ENCODE measurements at places on chromosomes 7 and 10.

DNA sequence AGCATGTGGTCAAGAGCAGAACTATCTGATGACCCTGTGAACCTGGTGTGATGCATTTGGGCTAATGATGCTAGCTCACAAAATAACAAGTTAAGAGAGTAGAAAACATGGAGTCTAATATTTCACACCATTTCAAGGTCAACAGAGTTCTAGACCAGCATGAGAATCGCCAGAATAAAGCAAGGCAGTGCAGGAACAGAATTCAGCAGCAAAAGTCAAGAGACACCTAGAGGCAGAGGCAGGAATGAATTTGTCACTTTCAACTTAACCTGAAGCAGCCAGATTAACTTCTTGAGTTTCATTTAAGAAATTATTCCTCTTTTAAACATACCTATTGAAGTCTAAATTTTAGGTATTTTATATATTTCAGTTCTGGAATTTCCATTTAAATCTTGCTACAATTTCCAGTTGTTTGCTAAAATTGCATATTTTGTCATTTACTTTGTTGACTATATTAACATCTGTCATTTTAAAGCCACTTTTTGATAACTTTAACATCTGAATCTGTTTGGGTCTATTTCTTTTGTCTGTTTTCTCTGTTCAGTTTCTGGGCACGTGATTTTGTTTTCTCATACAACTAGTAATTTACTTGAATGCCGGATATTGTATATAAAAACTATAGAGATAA, 44.2 kb upstream of the PRSS58 start:
- no peak for DNase-seq

GRCh38 chr7:76300166-76300731, 2.2 kb upstream of the HSPB1 start:
- no peak for DNase-seq

DNA sequence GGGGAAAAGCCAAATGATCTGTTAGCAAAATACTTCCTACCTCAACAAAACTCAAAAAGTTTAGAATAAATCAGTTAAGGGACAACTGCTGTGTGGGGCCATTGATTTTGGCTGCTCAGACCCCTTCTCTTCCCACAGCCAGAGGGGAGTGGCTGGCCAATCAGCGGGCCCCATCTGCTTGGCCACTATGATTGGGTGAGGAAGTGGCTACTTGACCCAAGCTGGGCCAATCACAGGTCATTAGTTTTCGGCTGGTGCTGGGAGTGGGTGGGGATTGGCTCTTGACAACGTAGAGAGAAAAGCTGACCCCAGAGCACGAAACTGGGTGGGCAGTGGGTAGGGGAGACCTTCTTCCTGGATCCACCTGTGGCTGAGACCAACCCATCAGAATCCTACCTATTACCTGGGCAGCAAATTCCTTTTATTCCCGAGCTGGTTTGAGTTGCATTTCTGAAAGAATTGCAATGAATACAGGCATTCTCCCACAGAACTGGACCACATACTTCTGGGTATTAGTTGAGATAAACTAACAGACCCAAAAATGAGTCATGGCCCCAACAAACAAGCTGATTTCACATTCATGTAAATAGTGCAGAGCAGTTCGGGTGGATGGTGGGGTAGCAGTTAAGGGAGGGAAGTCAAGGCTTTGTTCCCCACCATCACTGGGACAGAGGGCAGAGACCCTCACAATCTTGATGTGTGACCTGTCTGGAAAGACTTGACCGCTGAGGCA, 35.6 kb upstream of the HMX3 start:
- DNase-seq, result no peak

- DNase-seq, result no peak
Measured at GRCh38 chr7:158273138-158273651, 314.4 kb downstream of the PTPRN2 start.

GRCh38 chr7:152860310-152860709, 100.8 kb downstream of the ACTR3B start:
- DNase-seq, result no peak

DNA sequence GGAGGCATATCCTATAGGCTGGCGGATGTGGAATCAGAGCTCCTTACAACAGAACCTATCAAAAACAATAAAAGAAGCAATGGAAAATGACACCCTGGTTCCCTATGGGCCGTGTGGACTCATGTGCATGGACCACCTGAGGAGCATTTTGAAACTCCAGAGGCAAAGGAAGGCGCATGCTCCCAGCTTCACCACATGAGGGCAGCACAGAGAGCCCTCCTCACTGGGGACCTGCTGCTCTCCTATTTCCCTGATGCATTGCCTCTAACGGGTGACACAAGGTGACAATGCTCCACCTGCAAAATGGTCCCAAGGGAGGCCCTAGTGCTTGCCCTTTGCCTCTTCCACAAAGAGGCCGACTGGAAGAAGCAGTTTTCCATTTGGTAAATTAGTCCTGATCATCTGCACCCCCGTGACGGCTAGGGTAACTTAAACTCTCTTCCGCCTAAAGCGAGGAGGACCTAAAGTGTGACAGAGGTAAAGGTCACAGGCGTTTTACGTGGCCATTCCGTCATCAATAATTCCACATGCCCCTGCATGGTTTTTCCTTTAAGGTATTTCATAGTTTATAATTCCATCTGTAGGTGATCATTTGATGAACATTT, 67.7 kb downstream of the GPAM start:
- no peak for DNase-seq

GRCh38 chr10:107859065-107859464, 694.6 kb upstream of the SORCS1 start:
- no peak for DNase-seq

DNA sequence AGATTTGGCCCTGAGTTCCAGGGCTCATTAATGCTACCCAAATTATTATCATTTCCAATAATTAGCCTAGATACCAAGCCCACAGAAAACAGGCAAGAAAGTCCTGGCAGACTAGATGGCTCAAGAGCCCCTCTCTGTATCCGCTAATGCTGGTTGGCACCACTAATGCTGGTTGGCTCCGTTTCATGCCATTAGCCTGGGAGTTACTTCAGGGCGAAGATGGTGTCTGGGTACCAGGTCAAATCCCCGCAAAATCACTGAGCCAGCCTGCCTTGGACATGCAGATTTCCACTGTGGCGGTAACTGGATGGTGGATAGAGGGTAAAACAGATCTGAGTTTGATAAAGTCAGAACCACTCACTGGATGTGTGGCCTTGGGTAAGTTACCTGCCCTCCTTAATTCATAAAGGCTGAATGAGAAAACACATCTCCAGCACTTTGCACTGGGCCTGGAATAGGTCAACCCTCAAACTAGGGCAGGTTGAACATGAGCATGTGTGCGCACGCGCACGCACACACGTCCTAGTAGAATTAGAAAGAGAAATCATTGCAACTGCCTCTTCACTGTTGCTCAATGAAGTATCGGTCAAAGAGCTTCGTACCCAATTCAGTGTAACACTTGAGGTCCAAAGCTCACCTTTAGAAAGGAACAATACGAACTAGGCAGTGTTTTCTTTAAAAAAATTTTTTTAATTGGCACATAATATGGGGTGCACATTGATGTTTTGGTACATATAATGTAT, 91.5 kb downstream of the PRPF18 start:
- DNase-seq, result no peak

- no peak for DNase-seq
Measured at GRCh38 chr10:18476076-18476647, 175.2 kb downstream of the NSUN6 start.

DNA sequence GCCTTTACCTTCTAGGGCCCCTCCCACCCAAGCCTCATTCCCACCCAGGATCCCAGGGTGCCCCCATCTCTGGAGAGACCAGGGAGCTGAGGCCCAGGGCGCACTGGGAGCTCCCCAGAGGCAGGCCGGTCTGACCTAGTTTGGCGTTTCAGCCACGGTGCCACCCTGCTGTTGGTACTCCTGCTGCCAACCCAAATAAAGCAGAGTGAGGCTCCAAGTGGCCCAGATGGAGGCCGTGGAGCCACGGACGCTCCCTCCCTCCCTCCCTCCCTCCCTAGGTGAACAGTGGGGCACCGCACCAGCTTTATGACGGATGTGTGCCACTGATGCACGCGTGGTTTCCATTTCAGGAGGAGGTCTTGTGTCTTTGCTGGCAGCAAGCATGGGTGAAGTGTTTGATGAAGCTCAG, 1.8 kb downstream of the INPP5A start:
- DNase-seq, result no peak

GRCh38 chr7:116139007-116139406, 71.3 kb upstream of the TES start:
- no peak for DNase-seq

GRCh38 chr7:47179812-47180515, 401.9 kb downstream of the TNS3 start:
- DNase-seq, result peak; percentile 36

GRCh38 chr10:49418328-49418727, 22.4 kb upstream of the DRGX start:
- DNase-seq, result no peak

DNA sequence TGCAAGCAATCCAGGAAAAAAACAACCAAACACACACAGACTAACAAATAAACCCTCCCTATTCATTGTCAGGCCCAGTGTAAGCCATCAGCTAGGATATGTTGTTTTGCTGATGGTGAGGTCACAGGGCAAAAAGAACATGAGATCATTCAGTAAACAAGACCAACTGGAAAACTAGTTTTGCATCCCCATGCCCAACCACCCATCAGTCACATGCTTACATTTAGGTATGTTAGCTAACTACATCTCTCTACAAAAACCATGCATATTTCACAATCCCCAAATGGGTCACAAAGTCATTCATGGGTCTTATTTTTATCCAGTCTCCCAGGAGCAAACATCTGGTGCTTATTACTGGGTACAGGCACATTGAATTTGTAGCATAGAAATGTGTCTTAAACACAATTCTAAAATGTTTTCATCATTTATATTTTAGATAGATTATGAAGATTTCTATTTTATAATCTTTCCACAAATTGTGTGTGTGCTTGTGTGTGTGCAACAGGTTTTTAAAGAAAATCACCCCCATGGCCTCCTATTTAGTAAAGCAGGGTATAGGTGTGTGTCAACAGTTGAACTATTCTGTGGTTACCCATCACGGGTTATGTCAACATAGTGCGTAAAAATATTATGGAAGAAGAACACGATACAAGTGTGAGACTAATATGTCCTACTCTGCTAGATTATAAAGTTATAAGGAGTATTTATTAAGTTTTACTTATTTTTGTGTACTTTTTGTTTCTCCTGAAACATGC, 103.8 kb upstream of the AKR1E2 start:
- peak; percentile 52 for DNase-seq

- peak; percentile 93 for DNase-seq
Measured at GRCh38 chr10:97278491-97278989, 13.9 kb downstream of the ARHGAP19 start.

- no peak for DNase-seq
Measured at GRCh38 chr7:116342125-116342524, 131.8 kb downstream of the TES start.

DNA sequence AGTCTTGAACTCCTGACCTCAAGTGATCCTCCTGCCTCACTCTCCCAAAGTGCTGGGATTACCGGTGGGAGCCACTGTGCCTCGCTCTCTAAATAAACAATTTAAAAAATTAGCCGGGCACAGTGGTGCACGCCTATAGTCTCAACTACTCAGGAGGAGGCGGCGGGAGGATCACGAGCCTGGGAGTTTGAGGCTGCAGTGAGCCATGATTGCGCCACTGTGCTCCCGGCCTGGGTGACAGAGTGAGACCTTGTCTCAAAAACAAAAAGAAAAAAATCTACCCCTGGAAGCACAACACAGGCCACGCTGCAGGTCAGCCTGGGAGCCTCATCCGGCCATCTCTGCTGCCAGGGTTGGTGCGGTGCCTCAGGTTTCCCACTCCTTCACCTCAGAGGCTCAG, 3.8 kb upstream of the EIF3B start:
- no peak for DNase-seq

DNA sequence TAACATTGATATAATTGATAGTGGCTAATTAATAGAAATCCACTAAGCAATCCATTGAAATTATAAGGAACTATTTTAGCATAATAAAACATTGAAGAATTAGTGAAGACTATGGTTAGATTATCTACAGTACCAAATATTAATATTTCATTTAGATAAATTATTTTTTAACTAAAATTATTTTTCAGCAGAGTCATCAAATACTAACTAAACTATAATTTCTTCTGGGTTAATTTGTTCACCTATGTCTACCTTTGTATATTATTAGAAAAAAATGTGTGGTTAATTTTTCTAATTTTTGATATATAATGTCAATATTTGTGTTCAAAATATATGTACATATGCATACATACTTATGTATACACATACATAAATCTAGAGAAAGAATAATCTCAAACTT, 140.2 kb downstream of the KCND2 start:
- DNase-seq, result no peak

DNA sequence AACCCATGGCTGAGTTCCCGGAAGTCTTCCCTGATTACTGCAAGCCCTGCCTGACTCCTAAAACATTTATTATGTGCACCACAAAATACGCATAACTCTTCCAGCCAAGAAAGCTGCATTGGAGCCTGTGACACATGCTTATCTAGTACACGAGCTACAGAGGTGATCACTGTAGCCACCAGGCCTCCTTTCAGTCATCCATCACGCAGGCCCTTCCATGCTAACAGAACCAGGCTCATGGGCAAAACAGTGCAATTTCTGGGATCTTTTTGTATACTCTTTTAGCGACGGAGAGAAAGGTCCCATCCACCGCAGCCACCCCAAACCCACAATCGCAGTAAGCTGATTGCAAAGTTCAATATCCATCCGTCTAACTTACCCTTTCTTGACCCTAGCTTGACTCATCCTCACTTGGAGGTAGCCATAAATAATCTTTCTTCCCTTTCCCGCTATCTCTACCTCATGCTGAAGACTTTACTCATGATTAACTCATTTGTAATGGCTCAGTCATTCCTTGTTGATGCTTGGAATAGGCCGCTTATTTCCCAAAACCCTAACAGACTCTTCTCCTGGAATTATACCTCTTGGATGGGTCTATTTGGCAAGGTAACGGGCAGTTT, 1203.5 kb downstream of the TYW1 start:
- no peak for DNase-seq

- no peak for DNase-seq
Measured at GRCh38 chr7:29190349-29191045, 4.1 kb upstream of the CHN2 start.

- no peak for DNase-seq
Measured at GRCh38 chr7:31825576-31825975, 138.6 kb downstream of the PPP1R17 start.

DNA sequence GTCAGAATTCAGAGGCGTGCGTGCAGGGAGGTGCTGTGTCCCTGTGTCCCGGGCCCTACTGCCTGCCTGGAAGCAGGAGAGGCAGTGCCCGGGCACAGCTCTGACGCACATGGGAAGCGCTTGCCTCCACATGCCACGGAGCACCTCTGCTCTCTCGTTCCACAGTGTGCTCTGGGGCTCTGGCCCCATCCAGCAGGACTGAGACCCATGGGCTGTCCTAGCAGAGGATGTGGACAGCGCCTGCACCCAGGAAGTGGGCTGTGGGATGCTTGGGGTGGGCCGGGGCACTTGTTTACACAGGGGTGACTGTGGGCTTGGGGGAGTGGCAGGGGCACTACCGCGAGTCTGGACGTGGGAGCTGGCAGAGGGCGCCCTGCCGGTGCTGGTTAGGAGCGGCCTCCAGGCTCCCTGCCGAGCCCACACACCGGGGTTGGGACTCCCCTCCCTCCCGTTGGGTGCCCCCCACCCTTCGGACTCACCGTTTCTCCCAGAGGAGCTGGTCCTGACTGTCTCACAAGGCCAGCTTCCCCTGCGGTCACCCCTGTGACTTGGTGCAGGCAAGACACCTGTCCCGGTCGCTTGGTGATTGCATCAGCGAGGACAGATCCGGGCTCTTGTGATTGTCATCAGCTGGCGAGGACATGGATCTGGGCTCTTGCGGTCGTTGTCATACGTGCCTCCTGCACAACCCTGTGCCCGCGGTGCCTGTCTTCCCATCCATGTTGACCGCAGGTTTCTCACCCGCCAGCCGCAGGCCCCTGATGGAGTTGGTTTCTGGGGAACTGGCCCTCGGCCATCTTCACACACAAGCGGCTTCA, 83.1 kb downstream of the NKX6-2 start:
- DNase-seq, result no peak
